ENCODE measurements at places on chromosomes 4 and X. TPM values are rescaled to one million over a fixed set of nuclear protein-coding genes. Genes with fewer than 3 reads are reported as not detected.

GRCh38 chrX:154539077-154539476 is 7.6 kb downstream of the G6PD start:
- no peak for DNase-seq

DCAF4L1 gene
- 0.23 TPM for total RNA-seq

DNA sequence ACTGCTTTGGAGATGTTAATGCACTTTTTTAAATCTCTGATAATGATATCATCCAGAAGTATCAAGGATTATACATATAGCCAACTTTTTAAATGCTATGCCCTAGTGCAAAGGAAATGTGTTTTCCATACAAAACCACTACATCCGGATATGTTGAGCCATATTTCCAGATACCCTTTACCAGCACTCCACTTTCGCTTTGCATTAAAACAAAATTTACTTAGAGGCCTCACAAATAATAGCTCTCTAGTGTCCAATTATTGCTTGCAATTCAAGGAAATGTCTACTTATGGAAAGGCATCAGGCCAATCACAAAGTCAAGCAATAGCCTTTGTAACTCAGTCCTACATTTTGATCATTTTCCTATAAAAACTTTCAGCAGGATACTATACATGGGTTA is 1072.8 kb upstream of the INTU start:
- no peak for DNase-seq

DNA sequence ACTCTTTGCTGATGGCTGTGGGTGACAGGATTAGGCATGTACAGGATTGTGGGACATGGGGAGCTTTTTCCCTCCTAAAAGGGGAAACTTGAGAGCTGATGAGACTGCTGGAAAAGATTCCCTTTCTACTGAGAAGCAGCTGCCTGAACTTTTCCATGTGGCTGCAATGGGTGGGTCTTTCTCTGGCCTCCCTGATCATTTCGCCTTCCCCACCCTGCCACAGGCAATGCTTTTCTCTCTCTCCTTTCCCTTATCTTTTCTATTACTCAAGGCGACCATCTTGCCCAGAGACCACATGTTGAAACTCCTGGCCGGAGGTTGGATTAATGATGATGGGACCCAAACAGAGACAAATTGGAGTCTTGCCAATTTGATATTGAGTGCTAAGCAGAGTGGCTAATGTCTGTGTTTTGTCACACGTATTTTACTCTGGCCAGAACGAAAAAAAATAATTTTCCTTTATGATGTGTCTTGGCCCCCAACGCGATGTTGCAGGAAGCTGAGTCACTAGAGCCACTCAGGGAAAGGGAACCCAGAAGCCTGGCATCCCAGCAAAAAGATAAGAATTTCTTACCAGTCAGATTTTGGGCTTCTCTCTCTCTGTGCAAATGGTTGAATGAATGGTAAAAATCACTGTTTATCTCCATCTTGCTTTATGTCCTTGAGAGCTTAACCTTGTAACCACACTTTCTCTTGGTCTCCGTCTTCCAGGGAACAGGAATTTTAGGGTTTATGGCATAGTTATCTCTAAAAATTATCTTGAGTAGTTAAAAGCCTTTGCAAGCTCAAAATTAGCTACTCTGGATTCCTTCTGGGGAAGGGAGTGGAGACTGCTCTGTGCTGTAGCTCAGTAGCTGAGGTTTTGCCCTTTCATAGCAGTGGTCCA is 19.4 kb upstream of the ATP8A1 start:
- no peak for DNase-seq

- DNase-seq, result no peak
These were observed 1257.3 kb upstream of the DIAPH2 start for GRCh38 chrX:95427389-95427788.

SCML2 gene
- 4.5 TPM for total RNA-seq

DNA sequence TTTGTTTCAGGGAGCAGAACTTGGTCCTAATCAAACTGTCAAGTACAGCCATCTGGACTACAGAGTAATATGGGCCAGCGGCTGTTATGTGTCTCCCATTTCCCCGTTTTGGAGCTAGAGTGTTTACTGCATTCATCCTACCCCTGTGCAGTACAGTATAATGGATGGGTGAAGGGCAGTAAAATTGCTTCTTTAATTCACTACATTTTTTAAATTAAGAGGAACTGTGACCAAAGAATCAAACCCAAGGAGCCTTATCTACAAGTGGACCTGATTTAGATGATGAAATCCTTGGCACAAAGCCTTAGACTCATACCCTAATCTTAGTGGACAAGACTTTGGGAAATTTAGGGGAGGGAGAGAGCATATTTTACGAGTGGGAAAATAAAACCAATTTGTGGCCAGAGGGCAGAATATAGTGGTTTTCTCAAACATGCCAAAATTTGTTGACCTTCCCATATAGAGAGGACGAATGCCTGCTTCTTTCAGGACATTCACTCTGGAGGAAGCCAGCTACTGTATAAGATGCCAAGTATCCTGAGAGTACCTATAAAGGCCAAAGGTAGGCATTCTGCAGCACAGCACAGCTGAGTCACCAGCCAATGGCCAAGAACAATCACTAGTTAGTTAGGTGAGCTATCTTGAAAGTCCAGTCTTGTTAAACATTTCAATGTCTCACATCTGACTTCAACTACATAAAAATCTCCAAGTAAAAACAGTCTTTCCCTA is 253.8 kb upstream of the KCNIP4 start:
- no peak for DNase-seq

PITX2 gene
- total RNA-seq, result 1.3 TPM

SULT1B1 gene
- 0.74 TPM for total RNA-seq

DNA sequence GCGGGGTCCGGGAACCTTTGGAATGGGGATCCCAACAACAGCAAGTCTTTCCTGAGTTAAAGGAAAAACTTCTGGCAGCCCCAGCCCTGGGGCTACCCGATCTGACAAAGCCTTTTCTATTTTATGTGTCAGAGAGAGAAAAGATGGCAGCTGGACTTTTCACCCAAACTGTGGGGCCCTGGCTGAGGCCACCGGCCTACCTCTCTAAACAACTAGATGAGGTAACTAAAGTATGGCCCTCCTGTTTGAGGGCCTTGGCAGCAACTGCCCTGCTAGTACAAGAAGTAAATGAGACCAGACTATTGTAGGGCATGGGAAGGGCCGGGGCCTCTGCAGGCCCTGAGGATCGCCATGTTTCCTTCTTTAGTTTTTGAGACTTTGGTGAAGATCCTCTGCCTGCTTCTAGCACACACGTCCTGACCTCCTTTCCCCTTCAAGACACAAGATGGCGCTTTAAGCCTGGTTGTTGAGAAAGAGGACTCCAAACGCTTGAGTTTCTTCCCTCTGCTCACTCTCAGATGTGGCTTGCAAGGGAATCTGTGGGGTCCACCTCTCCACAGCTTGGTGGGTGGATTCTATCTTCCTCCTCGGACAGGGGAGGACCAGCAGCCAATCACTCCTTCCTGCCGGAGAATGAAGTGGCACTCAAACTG is 18.5 kb upstream of the DRD5 start:
- peak; percentile 77 for DNase-seq

DNA sequence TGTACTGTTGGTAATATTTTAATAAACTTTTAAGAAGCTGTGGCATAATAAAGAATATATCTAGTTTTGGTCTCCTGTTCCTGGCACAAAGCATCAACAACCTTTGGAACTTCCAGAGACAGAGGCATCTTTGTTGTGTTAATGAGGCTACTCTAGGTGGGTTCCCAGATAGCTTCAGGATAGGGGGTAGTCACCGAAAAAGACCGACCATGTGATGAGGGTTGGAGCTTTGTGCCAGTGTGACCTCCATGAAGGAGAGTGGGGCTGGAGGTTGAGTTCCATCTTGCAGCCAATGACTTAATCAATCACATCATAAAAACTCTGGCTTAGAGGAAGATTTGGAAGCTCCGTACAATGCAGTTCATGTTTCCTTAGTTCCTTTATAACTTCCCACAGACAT is 9.9 kb downstream of the PPAT start:
- DNase-seq, result no peak

CPZ gene
- 0.83 TPM for total RNA-seq

- DNase-seq, result no peak
These were observed 634 bp downstream of the CWH43 start for GRCh38 chr4:48986654-48987164.

- peak; percentile 4 for DNase-seq
These were observed 149.1 kb downstream of the SLC39A8 start for GRCh38 chr4:102196221-102196620.

- DNase-seq, result peak; percentile 53
These were observed 21.0 kb upstream of the UBA6 start for GRCh38 chr4:67721770-67722597.

DNA sequence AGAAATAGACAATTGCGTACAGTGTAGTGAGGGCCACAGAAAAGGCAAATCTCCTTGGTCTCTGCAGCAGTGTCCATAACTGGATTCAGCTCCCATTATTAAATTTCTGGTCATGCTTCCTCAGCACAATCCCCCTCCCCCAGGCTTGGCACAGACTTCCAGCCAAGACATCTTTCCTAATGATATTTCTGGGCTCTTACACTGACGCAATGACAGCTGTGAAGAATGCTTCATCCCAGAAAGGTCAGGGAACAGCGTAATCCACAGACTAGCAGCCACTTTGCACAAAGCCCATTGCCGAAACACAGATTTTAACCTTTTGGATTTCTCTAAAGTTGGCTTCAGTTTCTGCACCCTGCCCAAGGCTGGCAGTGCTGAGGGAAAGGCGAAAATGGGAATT is 597.6 kb upstream of the CPEB2 start:
- no peak for DNase-seq

BGN gene
- 5.7 TPM for total RNA-seq

DNA sequence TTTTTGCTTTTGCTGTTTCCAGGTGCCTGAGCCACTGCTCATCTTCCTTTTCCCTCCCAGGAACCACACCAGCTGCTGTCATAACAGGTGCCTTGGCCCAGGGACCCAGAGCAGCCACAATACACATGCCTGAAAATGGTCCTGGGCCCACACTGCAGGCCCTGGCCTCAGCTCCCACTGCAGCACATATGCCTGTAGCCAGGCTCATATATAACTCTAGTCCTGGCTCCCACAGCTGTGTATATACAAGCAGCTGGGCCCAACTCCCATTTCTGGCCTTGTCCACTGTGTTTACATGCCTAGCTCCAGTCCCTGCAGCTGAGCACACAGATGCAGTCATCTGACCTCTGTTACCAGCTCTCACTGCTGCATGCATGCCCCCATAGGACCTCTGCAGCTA is 930.5 kb downstream of the ADGRL3 start:
- no peak for DNase-seq

GRCh38 chrX:154800478-154801210 is 4.6 kb downstream of the MPP1 start:
- DNase-seq, result no peak

DNA sequence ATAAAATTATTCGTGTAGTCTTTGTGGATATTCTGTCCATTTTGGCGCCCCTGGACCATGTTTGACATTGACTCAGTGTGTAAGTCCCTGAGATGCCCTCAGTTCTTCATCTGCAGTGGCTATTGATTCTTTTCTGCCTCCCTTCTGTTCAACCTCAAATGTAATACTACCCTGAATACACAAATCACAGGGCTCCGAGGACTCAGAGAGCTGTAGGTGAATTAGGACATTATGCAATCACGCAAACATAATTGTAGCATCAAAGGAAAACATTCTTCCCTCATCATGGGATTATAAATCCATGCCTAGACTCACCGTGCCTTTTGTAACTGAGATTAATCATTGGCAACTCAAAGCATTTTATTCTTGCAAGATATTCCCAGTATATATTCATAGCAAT is 161.4 kb upstream of the PACRGL start:
- DNase-seq, result no peak

DNA sequence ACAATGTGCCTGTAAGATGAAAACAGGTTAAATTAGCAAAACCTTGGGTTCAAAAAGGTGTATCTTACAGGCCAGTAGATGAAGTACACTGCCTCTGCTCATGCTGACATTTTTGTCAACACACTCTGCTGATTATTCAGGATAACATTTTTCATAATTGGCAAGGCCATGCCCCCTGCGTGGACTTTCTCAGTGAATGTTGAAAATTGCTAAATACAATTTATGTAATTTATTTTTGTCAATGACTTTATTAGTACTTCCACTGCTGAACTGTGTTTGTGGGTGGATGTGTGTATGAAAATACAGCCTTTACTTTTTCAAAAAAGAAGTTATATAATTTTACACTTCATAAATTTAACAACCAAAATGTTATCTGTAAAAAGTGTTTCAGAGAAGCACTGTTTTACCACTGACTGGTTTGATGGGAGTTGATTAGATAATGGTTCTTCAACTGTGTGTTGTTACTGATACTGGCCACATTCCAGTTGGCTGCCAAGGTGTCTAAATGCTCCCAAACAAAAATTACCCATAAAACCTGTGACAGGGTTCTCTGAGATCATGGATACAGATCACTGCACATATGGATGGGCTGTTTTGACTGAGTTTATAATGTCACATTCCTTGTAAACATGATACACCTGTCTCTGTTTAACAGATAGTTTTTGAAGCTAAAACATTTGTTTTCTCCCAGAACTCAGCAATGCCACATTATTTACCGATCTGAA is 151.9 kb upstream of the SLC7A11 start:
- DNase-seq, result no peak

- DNase-seq, result no peak
These were observed 29.8 kb upstream of the SMARCAD1 start for GRCh38 chr4:94177822-94178221.

- no peak for DNase-seq
These were observed 5.3 kb downstream of the ASB11 start for GRCh38 chrX:15310117-15310516.

ARL9 gene
- total RNA-seq, result 0.11 TPM

MBTPS2 gene
- total RNA-seq, result 5.5 TPM

ASB12 gene
- total RNA-seq, result not detected

DNA sequence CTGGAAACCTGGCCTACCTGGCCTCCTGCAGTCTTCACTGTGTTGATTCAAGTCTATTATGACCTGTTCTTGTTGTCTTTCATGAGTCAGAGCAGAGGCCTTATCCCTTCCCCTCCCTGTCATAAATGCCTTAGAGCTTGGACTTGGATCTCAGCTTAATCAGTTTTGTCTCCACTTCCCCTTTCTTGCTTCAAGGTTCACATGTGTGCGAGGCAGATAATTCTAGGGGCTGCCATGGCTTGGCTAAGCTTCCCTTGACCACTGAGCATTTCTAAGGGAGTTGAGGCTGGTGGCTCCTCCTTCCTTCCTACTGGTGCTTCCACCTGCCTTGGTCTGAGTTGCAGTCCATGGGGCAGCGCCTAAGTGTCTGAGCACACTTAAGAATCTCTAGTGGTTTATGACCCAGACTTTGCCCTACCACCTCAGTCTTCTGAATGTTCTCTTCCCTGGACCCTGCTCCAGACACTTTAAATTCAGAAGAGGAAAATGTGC is 1.7 kb upstream of the HEPH start:
- no peak for DNase-seq

Measured in Daoy (cell line).